Activated CD8-positive, alpha-beta memory T cell treated with anti-CD3 and anti-CD28 coated beads, Interleukin-2, amount 50 U/mL, for 48 hours (primary cell): ENCODE measurements at places on chromosomes 2 and 18.
A peak's percentile ranks its signal among the peaks of the same experiment; 100 is the strongest.

GRCh38 chr2:15279201-15279876 is 281.8 kb downstream of the NBAS start:
- DNase-seq, result no peak

DNA sequence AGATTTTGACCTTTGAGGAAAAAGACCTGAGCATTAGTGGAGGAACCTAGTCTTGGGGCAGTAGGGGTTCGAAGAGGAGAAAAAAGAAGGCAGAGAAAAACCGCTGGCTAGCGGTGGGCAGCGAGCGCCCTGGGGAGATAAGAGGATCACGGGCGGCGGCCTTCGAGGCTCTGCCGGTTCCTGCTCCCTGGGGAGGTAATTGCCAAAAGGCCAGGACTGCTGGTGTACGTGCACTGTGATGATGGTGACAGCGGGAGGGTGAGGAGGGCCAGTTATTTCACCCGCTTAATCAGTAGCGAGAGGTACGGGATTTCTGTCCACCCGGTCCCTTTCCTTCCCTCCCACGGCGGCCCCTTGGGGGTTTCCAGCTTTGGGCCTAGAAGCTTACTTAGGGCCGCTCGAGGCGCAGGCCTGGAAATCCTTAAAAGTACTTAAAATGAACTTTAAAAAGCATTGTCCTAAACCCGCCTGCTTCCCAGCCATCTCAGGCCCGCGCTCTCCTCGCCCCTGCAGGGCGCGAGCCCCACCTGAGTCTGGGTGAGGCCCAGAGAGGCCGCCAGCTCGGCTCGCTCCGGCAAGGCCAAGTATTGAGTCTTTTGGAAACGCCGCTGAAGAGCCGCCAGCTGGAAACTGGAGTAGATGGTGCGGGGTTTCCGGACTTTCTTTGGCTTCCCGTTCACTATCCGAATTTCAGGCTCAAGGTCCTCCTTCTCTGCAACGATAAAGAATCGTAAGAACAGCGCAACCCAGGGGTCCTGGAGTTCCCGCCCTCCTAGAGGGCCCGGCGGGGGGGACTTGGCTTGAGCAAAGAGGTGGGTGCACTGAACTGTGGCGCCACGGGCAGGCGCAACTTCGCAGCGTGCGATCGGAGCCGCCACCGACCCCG is 1.5 kb downstream of the DLX2 start:
- DNase-seq, result peak; percentile 67

- no peak for DNase-seq
Measured at GRCh38 chr2:218880859-218881594, 375 bp downstream of the WNT10A start.

DNA sequence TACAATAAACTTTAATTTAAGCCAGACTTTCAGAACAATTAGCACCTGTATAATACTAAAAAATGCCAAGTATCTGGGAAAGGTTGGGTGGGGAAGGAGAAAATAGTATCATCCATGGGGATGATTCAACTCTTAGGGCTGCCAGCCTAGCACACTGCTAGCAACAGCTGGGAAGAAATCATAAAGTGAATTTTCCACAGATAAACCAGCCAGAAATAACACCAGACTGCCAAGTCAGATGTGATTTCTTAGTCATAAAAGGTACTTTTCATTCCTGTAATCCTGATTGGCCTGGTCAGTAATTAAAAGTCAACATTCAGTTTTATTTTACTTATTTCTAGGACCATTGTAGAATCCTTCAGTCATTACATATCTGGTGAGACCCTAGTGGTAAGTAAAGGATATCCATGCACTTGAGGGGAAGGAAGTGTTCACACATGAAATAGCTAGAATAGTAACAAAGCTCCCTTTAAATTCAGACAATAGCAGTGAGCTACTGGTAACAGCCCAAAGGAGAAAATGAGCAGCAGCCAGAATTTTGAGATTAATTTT is 59.4 kb downstream of the LIMS1 start:
- DNase-seq, result no peak

- no peak for DNase-seq
Measured at GRCh38 chr2:29951576-29951975, 30.2 kb upstream of the ALK start.

- DNase-seq, result no peak
Measured at GRCh38 chr2:19649785-19650380, 251.9 kb downstream of the TTC32 start.

DNA sequence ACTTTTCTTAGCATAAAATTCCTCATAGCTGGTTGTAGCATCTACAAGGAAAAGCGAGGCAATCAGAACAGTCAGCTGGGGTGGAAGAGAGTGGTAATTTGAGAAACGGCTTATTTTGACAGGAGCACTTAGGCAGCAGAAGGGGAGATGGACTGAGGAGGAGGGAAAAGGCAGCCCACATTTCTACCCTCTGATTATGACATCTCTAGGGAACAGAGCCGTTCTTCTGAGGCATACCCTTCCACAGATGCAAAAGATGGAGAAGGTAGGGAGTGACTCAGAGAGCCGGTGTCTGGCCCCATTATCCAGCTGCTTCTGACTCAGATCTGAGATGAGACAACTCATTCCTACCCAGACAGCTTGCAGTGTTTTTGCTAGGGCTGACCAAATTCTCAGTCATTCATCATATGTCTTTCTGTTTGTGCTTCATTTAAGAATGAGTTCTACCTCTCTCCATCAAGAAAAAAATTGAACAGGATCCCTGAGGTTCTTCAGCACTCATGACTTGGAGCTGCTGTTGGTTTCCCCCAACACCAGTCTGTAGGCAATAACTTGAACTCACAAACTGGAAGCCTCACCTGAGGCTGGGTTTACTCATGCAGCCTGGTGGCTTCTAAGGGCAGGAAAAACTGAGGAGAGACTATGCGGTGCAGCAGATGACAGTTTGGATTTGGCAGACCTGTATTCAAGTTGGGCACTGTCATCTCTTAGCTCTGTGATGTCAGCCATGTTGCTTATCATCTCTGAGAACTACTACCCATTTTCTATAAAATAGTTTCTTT is 15.9 kb upstream of the SEC11C start:
- no peak for DNase-seq

DNA sequence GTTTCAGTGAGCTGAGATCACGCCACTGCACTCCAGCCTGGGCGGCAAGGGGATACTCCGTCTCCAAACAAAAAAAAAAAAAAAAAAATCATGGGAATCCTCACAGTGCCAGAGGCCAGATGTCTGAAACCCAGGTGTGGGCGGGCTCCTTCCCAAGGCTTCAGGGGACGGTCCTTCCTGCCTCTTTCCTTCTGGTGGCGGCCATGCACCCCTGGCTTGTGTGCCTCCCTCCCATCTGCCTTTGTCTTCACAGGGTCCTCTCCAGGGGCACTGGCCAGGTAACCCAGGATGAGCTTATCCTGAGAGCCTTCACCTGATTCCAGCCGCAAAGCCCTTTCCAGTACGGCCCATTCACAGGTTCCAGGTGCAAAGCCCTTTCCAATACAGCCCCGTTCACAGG is 40.9 kb upstream of the GPC1 start:
- no peak for DNase-seq

DNA sequence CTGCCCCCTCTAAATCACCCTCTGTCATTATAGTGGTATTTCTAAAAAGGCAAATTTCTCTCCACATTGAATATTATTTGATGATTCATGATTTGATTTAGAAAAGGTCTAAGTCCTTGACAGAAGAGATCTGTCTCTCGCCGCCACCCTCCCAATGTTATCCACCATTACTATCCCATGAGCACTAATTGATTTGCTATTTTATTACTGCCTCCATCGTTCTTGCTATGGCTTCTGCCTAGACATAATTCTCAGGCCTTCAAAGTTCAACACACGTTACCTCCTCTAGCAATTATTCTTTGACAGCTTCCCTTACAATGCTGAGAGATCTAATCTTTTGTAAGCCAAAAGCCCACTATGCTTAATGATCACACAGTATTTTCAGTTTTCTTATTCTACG is 507.0 kb upstream of the CHAC2 start:
- no peak for DNase-seq

GRCh38 chr18:22547807-22548561 is 130.3 kb upstream of the CTAGE1 start:
- no peak for DNase-seq

- DNase-seq, result no peak
Measured at GRCh38 chr2:177143444-177143843, 69.2 kb upstream of the HNRNPA3 start.
